ENCODE measurements at places on chromosomes 6 and 20.

- no peak for DNase-seq
These were observed 159.2 kb downstream of the RPS12 start for GRCh38 chr6:132973514-132973993.

GRCh38 chr6:111030008-111031007, 48.5 kb downstream of the RPF2 start:
- no peak for DNase-seq

GRCh38 chr6:30727920-30728553, 7.9 kb downstream of the TUBB start:
- DNase-seq: no peak

DNA sequence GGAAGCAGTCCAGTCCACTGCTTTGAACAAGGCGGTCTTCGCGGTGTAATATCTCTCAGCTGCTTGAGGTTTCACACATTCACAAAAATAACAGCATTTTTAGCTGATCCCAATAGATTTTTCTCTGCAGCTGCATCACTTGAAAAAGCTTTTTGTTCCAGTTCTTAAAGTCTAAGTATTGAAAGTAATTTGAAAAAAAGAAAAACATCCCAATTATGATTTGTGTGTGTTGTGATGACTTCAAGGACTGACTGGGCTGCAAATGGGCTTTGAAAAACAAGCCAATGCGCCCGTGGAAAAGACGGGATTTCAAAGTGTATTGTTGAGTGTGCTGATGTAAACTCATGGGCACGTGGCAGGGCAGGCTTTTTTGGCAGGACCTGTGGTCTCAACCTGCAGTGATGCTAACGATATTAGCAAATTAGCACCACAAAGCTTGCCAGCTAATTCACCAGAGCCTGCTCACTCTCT, 151.1 kb downstream of the TMEM242 start:
- no peak for DNase-seq

DNA sequence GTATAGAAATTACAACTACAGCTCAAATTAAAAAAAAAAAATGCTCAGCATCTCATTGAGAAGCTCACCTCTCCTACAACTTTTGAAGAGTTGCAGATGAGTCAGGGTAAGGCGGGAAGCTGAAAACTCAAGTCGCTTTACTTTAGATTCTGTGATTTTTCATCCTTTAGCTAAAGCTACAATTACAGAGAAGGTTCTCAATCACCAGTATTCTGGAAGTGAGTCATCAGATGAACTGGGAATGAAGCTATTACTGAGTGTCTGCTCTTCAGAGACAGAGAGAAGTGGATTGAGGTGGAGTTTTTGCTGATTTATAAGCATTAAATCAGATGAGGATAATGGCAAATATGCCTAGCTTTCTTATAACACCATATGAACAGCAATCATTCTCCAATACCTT, 91.9 kb downstream of the TFAP2A start:
- DNase-seq: no peak

GRCh38 chr20:45338121-45339030, 9.8 kb downstream of the SDC4 start:
- no peak for DNase-seq

DNA sequence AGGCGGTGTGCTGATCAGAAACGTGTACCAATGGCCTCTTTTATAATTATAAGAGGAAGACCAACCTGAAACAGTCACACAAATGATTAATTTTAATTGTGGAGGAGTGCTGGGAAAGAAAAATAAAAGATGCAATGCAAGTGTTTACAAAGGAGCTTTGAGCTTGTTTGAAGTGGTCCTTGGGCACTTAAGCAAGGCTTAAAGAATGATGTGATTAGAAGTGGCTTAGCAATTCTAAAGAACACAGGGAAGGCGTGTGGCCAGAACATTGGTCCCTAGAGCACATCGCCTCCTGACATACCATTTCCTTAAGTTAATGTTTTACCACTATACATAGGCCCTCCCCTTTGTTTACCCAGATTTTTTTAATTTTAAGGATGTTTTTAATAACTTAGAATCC, 26.1 kb downstream of the PTPN1 start:
- DNase-seq: no peak

DNA sequence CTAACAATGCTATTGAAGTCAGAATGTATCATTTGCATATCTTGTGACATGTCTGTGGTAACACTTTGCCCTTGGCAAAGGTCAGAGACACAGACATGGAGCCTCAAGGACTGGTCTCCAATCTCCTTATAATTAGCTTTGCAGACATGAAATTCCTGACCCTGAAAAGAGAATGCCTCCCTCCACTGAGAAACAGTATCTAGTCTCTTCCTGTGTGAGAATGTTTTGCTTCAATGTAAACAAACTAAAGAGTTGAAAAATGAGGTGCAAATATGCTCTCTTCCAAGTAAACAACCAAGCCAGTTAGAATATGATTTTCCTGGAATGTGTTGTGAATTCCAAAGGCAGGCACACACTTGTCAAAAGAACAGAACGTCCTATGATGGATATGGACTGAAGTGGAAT, 407.1 kb upstream of the MARCKS start:
- no peak for DNase-seq

GRCh38 chr6:6256886-6257285, 63.6 kb downstream of the F13A1 start:
- DNase-seq: no peak

- DNase-seq: no peak
These were observed 20.9 kb downstream of the MAP1LC3A start for GRCh38 chr20:34579191-34579978.

DNA sequence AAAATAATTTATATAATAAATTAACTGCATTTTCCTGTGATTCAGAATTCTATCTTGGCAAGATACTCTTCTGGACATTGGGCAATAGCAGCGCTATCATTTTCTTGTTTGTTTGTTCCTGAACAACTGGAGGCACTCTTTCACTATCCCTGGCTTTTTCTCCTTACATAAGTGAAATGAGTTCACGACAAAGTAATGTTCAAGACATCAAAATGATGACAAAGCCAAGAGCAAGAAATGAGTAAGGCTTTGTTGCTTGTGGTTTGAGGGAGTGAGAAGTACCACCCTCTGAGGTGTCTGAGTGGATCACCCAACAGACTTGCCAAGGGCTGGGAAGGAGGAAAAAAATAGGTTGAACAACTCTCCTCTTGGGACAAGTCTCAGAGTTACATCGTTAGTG, 466.6 kb upstream of the JAG1 start:
- DNase-seq: no peak
